Activated CD8-positive, alpha-beta T cell treated with anti-CD3 and anti-CD28 coated beads, Interleukin-2, amount 10 ng/mL, durations not matched to agents 7 days and 5 days (primary cell): ENCODE measurements at places on chromosomes 3 and 15. TPM values are rescaled to one million over a fixed set of nuclear protein-coding genes. Genes with fewer than 3 reads are reported as not detected.
A peak's percentile ranks its signal among the peaks of the same experiment; 100 is the strongest.

DNA sequence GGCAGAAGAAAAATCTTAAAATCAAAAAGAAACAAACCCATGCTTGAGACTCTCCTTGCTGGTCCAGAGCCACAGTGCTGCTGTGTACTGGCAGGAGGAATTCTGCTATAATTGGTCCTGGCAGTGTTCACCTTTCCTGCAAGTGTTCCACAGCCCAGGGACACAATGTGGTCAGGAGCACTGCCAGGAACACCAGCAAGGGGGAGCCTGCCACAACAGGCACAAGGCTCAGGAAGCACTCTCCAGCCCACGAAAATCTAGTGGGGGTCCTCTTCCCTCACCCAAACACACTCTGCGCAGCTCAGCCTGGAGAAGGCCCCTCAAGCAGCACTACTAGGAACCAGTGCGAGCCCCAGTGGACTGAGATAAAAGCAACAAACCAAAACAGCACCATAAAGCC, 92.9 kb downstream of the UBE3A start:
- H3K4me1 ChIP-seq: no peaks in the 10 kb centered on the region
- H3K27me3 ChIP-seq: no peaks in the 10 kb centered on the region
- H3K4me3 ChIP-seq: no peak overlapping the region
- H3K36me3 ChIP-seq: peaks cover 77% of the 10 kb centered on the region

DNA sequence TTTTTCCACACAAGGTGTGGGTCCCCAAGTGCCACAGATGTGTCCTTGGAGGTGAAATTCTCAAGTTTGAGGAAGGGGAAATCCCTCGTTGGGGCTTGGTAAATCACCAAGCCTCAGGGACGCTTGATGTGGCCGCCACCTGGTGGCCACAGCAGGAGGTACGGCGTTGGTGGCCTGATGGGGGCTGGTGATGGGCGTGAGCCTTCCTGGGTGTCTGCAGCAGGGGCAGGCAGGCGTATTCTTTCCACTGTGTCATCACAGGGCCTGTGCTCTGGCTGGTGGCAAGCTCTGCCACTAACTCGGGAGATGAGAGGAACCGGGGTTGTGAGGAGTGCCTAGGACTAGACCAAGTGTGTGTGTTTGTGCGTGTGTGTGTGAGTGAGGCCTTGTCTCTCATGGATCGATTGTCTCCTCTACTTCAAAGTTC, 4.2 kb downstream of the ACOX2 start:
- peaks cover 2% of the 10 kb centered on the region for H3K27me3 ChIP-seq
- H3K27ac ChIP-seq: no peak overlapping the region
- DNase-seq: peak; percentile 81
- H3K36me3 ChIP-seq: no peaks in the 10 kb centered on the region
- H3K4me3 ChIP-seq: no peak overlapping the region

DNA sequence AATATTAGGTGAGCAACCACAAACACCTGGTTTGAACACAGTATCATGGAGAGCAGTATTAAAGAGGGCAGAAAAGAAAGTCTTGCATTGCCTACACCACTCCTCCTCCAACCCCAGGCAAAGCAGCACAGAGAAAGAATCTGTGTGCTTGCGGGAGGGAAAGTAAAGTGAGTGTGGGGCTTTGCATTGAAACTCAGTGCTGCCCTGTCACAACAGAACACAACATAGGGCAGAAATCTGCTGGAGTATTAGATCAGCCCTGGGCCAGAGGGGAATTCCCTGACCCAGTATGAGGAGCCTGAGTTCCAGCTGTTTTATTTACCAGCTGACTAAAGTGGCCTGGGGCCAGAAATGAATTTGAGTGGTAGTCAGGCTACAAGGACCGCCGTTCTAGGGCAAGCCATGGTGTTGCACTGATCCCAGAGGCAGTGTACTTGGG, 75.5 kb downstream of the SPATA16 start:
- DNase-seq: no peak
- H3K27ac ChIP-seq: no peak overlapping the region
- no peaks in the 10 kb centered on the region for H3K4me1 ChIP-seq
- H3K4me3 ChIP-seq: no peak overlapping the region

The ANKUB1 gene
- total RNA-seq: not detected
